ENCODE measurements at places on chromosomes 5 and 9.

DNA sequence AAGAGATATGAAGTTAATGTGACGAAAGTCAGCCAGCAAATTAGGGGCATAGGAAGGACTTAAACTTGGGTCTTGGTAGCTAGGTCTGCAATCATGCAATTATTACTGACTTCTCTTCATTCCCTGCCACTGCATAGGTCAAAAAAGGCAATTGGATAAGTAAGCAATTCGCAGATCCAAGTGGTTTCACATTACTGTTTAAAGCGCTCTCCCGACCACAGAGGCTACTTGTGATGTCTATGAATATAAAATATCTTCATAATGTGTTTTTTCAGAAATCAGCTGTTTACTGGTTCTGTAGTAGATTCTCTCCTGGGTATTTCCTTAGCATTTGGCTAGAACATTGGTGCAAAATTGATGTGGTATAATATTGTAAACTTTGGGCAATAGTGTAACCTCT, 174.7 kb upstream of the PTGER4 start:
- no peak for DNase-seq

GRCh38 chr5:98902733-98903132, 26.1 kb downstream of the CHD1 start:
- no peak for DNase-seq

GRCh38 chr9:124349675-124350493, 65.4 kb downstream of the PSMB7 start:
- no peak for DNase-seq

DNA sequence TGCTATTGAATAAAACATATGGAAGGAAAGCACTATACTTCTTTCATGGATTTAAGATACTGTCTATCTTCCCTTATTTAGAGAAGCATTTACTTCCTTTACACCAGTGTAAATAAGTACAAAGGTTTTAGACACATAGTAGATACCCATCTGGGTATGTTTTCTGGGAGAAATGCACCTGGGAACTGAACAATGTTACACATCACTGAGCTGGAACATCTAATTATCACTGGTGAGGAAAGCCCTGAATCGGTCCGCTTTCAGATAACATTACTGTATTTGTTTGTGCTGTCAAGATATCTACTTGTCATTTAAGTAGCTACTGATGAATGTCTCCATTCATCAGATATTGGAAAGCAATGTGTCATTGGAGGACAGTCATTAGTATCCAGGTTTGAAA, 964.7 kb upstream of the PTPRD start:
- DNase-seq, result no peak

GRCh38 chr5:111349429-111349828, 125.2 kb downstream of the CAMK4 start:
- DNase-seq, result no peak

- DNase-seq, result no peak
These were observed 70.9 kb downstream of the HSPA4 start for GRCh38 chr5:133122711-133123110.

DNA sequence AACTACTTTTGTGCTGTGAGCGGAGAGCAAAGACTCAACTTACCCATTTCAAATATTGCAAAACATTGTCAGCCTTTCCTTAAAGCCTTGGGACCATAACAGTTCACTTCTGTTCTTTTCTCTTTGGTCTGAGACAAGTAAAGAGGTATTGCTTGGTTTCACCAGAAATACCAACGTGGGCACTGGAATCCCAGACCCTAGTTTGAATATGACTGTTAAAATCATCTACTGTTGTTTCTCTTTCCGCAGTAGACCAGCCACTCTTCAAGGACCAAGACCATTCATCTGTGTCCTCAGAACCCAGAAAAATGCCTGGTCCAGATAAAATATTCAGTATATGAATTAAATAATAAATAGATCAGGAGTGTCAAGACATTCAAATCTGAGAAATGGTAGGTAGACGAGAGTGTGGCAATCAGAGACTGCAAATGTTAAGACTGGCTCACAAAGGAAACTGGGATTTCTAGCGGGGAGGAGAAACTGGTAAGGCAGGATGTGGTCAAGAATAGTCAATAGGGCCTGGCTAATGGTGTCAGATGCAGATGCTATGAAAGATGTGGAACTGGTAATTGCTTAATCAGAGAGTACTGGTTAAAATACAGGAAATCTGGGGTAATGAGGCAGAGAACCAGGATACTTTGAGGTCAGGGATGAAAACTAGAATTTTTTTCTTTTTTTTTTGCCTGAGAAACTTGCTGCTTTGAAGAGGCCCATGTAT, 82.1 kb upstream of the IL33 start:
- no peak for DNase-seq
